Astrocyte (in vitro differentiated cells and primary cell): ENCODE measurements at places on chromosomes 3 and 15. TPM values are rescaled to one million over a fixed set of nuclear protein-coding genes. Genes with fewer than 3 reads are reported as not detected.

Gene GABRR3
- total RNA-seq: not detected in 2 replicates

Gene SLC12A1
- not detected in 2 replicates for total RNA-seq

Gene ZCWPW2
- total RNA-seq: 0.57 and 1.0 TPM in 2 replicates

DNA sequence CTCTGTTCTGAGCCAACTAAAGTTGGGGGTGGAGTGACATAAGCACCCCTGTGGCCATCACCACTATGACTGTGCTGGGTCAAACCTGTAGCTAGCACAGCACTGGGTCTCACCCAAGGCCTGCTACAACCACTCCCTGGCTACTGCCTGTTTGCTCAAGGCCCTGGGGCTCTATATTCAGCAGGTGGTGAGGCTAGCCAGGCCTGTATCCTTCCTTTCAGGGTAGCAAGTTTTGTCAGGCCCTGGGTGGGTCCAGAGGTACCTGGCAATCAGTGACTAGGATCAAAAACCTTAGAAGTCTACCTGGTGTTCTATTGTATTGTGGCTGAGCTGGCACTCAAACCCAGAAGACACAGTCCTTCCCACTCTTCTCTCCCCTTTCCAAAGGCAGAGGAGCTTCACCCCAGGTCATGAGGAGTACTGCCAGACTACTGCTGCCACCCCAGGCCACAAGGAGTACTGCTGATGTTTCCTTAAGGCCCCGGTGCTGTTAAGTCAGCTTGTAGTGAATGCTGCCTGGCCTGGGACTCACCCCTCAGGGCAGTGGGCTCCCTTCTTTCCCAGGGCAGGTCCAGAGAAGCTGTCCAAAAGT lies 170.8 kb downstream of the IGSF11 start:
- no peak for DNase-seq

- DNase-seq: peak; percentile 79
These were observed 2.0 kb downstream of the WNT5A start for GRCh38 chr3:55484801-55485791.

DNA sequence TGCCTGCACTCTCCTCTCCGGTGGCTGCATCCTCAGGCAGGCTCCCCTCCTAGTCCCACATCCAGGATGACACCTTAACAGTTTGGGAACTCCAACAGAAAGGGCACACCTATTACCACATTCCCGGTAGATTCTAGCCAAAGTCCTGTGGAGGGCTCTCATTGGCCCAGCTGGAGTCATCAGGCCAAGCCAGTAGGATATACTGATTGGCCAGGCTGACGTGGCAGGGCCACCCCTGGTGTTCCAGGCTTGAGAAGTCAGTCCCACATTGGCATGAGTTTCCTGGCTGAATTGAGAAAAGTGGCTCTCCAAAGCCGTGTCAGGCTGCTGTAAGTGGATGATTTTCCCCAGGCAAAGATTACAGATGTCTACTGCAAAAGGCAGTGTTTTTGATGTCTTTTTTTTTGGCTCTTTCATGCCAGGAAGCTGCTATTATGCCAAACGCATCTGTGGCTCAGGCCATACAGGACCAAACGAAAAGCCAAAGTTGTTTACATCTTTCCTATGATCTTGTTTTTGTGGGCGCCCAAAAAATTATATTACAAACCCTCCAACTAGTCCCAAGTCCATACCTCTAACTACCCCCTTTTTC lies 6.6 kb upstream of the BLM start:
- DNase-seq: no peak

DNA sequence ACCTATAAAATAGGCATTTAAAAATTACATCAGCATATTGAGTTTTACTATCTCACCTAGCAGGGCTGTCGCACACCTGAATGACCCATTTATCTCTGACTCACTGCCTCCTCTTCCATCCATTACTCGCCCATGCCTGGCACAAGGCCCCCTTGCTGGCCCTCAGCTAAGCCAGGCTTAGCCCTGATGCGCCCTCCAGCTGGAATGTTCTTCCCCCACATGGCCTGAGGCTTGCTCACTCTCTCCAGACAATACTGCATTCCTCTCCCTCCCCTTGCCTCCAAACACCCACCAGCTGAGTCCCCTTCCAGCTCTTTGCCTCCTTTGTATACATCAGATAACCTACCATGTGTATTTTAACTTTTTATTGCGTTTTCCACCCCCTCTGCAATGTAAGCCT lies 7.2 kb downstream of the SH3BP5 start:
- DNase-seq: peak; percentile 89
